ENCODE measurements at places on chromosomes 1 and 21. TPM values are rescaled to one million over a fixed set of nuclear protein-coding genes. Genes with fewer than 3 reads are reported as not detected.

DNA sequence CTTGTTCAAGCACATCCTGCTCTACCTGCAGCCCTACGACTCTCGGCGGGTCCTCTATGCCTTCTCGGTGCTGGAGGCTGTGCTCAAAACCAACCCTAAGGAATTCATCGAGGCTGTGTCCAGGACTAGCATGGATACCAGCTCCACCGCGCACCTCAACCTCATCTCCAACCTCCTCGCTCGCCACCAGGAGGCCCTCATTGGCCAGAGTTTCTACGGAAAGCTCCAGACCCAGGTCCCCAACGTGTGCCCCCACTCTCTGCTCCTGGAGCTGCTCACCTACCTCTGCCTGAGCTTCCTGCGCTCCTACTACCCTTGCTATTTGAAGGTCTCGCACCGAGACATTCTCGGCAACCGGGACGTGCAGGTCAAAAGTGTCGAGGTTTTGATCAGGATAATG is 74.3 kb upstream of the MORC3 start:
- H3K4me1 ChIP-seq, result peaks cover 44% of the 10 kb centered on the region
- no peak overlapping the region for H3K4me3 ChIP-seq
- H3K27me3 ChIP-seq, result no peaks in the 10 kb centered on the region
- peaks cover 14% of the 10 kb centered on the region for H3K36me3 ChIP-seq

DNA sequence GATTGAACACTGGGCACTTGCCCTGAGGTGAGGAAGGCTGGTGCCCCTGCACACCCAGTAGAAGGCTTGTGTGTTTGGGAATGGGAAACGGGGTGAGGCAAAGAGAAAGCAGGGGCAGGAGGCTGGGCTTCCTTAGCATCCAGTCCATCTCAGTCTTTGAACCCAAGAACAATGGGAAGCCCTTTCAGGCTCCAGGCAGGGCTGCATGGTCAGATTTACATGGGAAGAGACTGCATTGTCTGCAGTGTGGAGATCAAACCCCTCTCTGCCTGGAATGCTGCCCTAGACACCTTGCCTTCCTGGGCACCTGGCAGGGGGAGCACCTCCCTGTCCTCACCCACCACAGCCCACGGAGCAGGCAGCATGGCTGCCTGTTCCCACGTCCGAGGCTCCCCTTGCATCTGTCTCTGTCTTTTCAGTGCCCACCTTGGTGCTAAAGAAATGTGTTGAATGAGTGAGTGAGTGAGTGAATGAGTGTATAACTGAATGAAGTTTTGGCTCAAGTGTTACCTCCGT is 268.5 kb downstream of the GRIK3 start:
- H3K4me1 ChIP-seq, result peaks cover 35% of the 10 kb centered on the region
- no peaks in the 10 kb centered on the region for H3K36me3 ChIP-seq
- no peak overlapping the region for H3K27ac ChIP-seq
- no peak overlapping the region for H3K4me3 ChIP-seq

- H3K27me3 ChIP-seq, result peaks cover under 1% of the 10 kb centered on the region
- no peaks in the 10 kb centered on the region for H3K36me3 ChIP-seq
- no peaks in the 10 kb centered on the region for H3K4me1 ChIP-seq
- no peak overlapping the region for H3K4me3 ChIP-seq
These were observed 11.7 kb upstream of the ENO1 start for GRCh38 chr1:8889925-8890785.

Gene AMY1A
- not detected for total RNA-seq

- H3K27ac ChIP-seq, result 0 out of 2 replicates have a peak overlapping the region, but pooled peaks have one; percentile 10
- peaks cover 40% of the 10 kb centered on the region for H3K4me1 ChIP-seq
- no peak overlapping the region for H3K4me3 ChIP-seq
- H3K27me3 ChIP-seq, result no peaks in the 10 kb centered on the region
These were observed 29.3 kb downstream of the TNNT2 start for GRCh38 chr1:201348211-201348566.

- H3K4me1 ChIP-seq, result no peaks in the 10 kb centered on the region
- no peak overlapping the region for H3K4me3 ChIP-seq
- H3K27ac ChIP-seq, result no peak overlapping the region
- H3K27me3 ChIP-seq, result no peaks in the 10 kb centered on the region
- DNase-seq, result no peak
These were observed 14.0 kb downstream of the KRTAP21-2 start for GRCh38 chr21:30733026-30733425.

GRCh38 chr1:30412241-30413110 is 310.9 kb downstream of the MATN1 start:
- no peaks in the 10 kb centered on the region for H3K36me3 ChIP-seq
- H3K4me1 ChIP-seq, result peaks cover 9% of the 10 kb centered on the region
- H3K27ac ChIP-seq, result no peak overlapping the region
- no peak overlapping the region for H3K4me3 ChIP-seq

DNA sequence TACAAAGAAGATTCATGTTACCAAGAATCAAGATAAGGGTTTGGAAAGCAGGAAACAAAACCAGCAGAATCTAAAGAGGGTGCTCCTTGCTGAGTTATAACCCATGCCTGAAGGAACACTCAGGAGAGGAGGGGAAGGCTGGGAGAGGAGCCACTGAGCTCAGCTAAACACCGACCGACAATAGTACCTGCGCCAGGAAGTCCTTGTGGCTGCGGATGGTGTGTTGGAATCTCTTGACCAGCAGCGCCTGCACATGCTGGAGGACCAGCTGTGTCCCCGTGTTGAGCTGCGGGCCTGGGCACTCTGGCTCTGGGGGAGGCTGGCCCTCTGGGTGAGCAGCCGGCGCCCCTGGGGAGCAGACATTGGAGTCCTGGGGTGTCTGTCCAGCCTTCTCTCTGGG is 89.4 kb downstream of the ABCA4 start:
- H3K27me3 ChIP-seq, result no peaks in the 10 kb centered on the region
- H3K36me3 ChIP-seq, result no peaks in the 10 kb centered on the region
- no peak overlapping the region for H3K27ac ChIP-seq
- no peak for DNase-seq
- no peak overlapping the region for H3K4me3 ChIP-seq

Gene LHX4
- total RNA-seq, result 9.2 TPM

- H3K36me3 ChIP-seq, result peaks cover 24% of the 10 kb centered on the region
- H3K27me3 ChIP-seq, result no peaks in the 10 kb centered on the region
- no peak for DNase-seq
- no peak overlapping the region for H3K4me3 ChIP-seq
- H3K4me1 ChIP-seq, result peaks cover 36% of the 10 kb centered on the region
These were observed 18.6 kb downstream of the USP24 start for GRCh38 chr1:55196433-55197035.

Gene ITGB2
- 1.5 TPM for total RNA-seq

GRCh38 chr1:62325681-62326080 is 6.4 kb upstream of the KANK4 start:
- no peak overlapping the region for H3K27ac ChIP-seq
- DNase-seq, result no peak
- peaks cover 19% of the 10 kb centered on the region for H3K4me1 ChIP-seq
- H3K27me3 ChIP-seq, result peaks cover 18% of the 10 kb centered on the region
- H3K4me3 ChIP-seq, result no peak overlapping the region

Gene RAB25
- 82.5 TPM for total RNA-seq

- no peak overlapping the region for H3K4me3 ChIP-seq
- DNase-seq, result no peak
- no peaks in the 10 kb centered on the region for H3K36me3 ChIP-seq
- H3K27ac ChIP-seq, result no peak overlapping the region
- no peaks in the 10 kb centered on the region for H3K4me1 ChIP-seq
These were observed 2.1 kb upstream of the A3GALT2 start for GRCh38 chr1:33322870-33323585.

DNA sequence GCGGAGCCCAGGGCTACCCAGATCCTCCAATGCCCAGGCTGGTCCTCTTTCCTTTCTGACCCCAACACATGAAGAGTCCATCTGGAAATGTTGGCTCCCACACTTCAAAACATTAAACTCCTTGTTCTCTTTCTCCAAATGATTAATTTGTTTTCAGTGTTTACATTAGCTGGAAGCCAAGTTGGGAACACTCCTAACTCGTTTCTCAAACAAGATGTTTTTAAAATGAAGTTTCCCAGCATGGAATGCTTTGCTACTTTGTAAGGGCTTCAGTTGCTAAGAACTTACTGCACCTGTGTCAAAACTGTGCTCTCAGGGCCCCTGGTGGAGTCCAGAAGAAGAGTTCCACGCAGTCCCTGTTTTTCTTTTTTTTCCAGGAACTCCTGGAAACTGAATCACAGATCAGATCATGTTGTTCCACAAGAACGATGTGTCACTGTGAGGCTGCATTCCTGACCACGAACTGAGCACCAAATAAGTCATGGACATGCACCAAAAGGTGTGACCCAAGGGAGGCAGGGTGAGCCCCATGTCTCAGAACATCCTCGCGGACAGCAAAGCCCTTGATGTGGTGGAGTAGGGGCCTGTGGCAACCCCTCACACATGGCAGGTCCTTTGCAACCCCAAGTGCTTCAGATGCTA is 257.3 kb downstream of the KCNJ6 start:
- peaks cover 3% of the 10 kb centered on the region for H3K4me1 ChIP-seq
- no peak overlapping the region for H3K27ac ChIP-seq
- H3K27me3 ChIP-seq, result no peaks in the 10 kb centered on the region
- peaks cover 10% of the 10 kb centered on the region for H3K36me3 ChIP-seq

DNA sequence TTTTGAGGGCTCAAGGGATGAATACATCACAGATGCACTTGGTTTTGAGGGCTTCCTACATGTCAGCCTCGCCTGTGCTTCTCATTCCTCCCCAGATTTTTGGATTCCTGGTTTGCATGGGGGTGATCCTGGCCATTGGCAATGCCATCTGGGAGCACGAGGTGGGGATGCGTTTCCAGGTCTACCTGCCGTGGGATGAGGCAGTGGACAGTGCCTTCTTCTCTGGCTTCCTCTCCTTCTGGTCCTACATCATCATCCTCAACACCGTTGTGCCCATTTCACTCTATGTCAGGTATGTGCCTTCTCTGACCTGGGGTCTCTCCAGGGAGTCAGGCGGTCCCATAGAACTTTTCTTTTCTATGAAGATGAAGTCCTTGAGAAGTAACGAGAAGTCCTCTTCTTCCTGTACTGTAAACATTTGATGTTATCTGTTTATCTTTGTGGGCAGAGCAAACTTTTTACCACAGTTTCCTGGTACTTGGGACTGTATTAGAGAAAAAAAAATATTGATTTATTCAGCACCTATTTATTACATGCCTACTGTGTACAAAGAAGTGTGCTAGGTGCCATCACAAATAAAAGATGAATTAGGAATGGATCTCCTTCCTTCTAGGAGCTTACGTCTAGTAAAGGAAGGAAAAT is 12.0 kb downstream of the ATP8B2 start:
- H3K27me3 ChIP-seq, result no peaks in the 10 kb centered on the region
- H3K4me3 ChIP-seq, result no peak overlapping the region
- peaks cover 60% of the 10 kb centered on the region for H3K36me3 ChIP-seq
- no peaks in the 10 kb centered on the region for H3K4me1 ChIP-seq

- H3K4me3 ChIP-seq, result no peak overlapping the region
- H3K36me3 ChIP-seq, result no peaks in the 10 kb centered on the region
- no peak for DNase-seq
- no peaks in the 10 kb centered on the region for H3K27me3 ChIP-seq
These were observed 166.8 kb downstream of the HIVEP3 start for GRCh38 chr1:41751804-41752513.

Gene SERTAD4
- 2.7 TPM for total RNA-seq

DNA sequence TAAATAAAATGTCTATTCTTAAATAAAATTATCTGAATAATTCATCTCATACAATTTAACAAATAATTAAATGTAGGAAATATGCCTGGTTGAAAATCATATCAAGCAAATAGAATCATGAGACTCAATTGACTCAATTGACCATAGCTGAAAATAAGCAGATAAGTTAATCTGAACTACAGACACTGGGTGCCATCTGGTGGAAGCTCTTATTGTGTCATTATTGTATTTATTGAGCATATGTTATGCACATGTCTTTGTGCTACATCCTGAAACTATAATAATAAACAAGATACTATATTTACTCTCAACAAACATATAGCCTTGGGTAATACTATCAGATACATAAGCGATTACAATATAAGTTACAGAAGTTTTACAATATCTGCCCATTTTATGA is 41.0 kb downstream of the BRINP3 start:
- no peak for DNase-seq
- no peak overlapping the region for H3K27ac ChIP-seq
- no peaks in the 10 kb centered on the region for H3K36me3 ChIP-seq

Gene CYP4B1
- total RNA-seq, result 0.39 TPM

GRCh38 chr1:216898801-216899200 is 175.6 kb upstream of the ESRRG start:
- H3K4me1 ChIP-seq, result peaks cover 10% of the 10 kb centered on the region
- no peak for DNase-seq
- H3K4me3 ChIP-seq, result no peak overlapping the region
- no peaks in the 10 kb centered on the region for H3K36me3 ChIP-seq

DNA sequence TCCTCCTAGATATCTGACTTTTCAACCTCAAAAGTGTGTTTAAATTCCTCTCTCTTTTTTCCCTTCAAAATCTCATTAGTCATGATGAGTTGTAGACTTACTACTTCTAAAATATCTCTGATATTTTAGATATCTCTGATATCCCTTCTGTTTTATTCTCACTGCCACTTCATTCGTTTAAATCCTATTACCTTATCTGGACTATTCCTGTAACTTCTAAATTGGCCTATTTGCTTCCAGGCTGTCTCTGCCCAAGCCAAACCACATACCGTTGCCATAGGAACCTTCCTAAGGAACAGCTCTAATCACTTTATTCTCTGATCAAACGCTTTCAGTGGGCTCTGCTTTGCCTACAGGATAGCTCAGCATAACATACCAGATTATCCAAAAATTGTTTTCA is 333.1 kb upstream of the CHRM3 start:
- DNase-seq, result no peak
- peaks cover 13% of the 10 kb centered on the region for H3K4me1 ChIP-seq
- no peak overlapping the region for H3K27ac ChIP-seq
- no peak overlapping the region for H3K4me3 ChIP-seq
- H3K36me3 ChIP-seq, result peaks cover 19% of the 10 kb centered on the region
- H3K27me3 ChIP-seq, result no peaks in the 10 kb centered on the region

GRCh38 chr1:41503538-41504113 is 19.1 kb upstream of the EDN2 start:
- H3K27ac ChIP-seq, result 0 out of 2 replicates have a peak overlapping the region, but pooled peaks have one; percentile 5
- DNase-seq, result no peak
- peaks cover 18% of the 10 kb centered on the region for H3K4me1 ChIP-seq
- H3K36me3 ChIP-seq, result no peaks in the 10 kb centered on the region
- no peaks in the 10 kb centered on the region for H3K27me3 ChIP-seq

Gene OR2L3
- total RNA-seq, result not detected

Gene PLA2G2D
- total RNA-seq, result not detected

DNA sequence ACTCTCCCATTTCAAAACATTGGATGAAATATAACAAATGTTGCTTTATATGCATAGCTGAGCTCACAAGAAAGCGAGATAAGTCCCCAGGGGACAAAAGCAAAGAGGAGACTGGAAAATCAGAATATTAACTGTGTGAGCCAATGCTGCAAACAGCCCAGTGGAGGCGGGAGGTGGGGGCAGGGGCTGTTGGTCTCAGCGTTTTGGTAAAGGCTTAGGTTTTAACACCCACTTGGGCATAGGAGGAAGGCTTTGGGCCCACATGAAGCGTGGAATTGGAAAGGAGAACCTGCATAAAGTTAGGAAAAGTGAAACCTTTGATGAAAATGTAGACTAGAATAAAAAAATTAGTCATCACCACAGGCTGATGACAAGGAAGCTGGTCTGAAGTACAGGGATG is 30.2 kb upstream of the SMIM12 start:
- no peak for DNase-seq
- H3K4me1 ChIP-seq, result peaks cover 4% of the 10 kb centered on the region
- H3K27ac ChIP-seq, result no peak overlapping the region
- H3K36me3 ChIP-seq, result peaks cover 9% of the 10 kb centered on the region
- H3K4me3 ChIP-seq, result no peak overlapping the region

Gene SLC9C2
- not detected for total RNA-seq
